ENCODE measurements at places on chromosomes 6 and 20.

GRCh38 chr6:52877786-52878185, 31.7 kb downstream of the GSTA3 start:
- no peak for DNase-seq

DNA sequence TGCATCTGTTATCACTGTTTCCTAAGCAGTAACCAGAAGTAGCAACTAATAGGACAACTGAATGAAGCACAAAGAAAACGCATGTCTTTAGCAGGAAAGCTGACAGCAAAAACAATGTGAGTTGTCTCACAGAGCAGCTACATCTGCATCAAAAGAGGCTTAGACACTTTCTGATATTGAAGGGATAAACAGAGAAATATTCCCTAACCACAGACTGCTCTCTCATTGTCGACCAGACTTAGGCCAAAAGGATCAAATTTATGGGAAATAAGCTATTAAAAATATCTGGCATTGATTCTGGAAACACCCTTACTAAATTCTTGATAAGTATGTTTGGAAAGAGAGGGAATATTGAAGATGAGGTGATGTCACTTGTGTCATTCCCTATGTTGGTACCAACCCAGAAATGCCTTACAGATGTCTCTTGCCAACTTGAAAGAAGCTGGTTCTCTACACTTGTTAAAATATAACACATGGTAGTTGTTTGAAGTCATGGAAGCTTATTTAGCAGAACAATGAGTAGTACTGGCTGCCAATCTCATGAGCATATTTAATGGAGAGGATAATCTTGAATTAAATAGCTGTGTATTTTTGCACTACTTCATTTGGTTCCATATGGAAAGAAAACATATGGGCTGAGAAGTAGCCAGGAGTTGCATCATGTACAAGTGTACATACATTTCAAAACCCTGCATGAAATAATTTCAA, 929.3 kb upstream of the MAN1A1 start:
- DNase-seq = no peak

DNA sequence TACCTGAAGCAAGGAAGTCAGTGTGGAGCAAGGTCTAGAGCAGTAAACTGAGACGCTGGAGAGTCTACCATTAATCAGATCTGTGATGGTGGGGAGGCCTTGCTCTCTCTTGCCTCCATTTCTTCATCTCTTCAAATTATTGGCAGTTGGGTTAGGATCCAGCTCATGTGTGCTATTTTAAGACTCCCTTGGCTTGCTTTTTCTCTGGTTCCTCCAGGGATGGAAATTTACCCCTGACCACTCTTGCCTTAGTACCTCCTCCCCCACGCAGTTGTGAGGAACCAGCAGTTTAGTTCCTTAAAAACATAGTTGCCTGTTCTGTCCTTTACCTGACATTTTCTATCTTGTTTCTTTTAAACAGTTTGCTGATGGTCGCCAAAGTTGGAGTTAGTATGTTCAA, 7.4 kb downstream of the TMEM14C start:
- DNase-seq = no peak

DNA sequence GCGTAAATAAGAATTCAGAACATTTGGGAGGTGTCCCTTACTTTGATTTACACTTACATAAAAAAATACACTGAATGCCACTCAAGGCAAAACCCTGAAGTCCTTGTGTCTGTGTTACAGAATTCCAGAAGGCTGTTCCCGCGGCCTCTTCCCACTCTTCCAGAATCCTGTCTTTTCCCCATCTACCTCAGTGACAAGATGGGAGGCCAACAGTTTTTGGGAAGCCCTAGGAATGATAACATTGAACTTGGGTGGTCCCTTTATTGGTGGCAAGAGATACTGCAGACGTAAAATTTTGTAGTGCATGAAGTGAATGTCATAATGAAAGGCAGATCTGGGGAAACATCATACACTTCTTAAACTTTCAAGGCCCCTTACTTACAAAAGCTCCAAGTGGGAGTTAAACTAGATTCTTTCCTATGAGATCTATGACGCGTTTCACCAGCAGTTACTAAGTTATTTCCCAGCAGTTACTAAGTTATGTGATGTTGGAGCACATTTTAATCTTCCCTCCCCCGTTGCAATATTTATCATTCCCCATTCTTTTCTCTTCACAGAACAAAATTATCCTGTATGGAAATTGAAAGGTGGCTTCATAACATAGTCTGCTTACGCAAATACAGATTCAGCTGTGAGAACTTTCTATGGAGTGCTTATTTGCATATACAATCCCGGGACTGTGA, 79.5 kb downstream of the BCAS1 start:
- DNase-seq = no peak

DNA sequence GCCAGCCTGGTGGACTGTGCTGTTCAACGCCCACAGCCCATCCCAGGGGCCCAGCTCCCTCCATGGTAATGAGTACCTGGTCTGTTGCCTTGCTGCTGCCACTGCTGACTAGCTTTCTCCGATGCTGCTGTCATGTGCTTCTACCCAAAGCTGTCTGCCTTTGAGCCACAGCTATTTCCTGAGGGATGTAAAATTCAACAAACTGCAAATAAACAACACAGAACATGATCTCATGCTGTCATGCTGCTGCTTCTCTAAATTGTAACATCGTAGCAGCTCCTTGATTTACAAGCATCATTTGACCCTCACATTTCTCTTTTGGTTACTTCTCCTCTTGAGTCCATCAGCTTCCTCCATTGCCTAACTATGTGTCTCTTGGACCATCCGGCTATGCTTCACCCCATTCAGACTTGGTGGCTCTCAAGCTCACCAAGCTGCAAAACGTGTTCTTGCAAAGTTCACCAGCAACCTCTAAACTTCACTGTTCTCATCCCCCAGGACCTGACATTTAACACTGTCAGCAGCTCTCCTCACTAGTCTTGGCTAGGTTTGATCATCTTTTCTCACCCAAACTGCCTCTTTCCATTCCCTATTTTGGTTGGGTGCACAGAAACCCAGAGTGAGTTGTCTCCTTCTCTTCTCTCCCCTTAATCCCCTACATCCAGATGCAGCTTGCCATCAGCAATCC, 54.6 kb downstream of the FYN start:
- DNase-seq = no peak

DNA sequence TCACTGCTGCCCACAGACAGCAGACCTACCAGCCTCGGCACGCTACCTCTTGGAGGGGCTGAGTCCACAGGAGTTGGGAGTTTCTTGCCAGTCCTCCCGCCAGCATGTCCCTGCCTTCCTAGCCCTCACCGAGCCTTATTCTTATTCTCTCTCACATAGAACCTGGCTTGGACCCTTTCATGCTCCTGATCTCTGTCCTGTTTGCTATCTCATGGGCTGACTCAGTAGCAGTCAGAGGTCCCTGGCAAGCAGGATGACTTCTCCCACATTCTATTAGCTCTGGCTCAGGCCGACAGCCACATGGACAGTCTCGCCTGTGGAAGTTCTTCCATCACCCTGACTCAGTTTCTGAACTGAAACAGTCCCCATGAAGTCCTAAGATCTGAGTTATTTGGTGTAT, 313.2 kb upstream of the RNF24 start:
- no peak for DNase-seq

DNA sequence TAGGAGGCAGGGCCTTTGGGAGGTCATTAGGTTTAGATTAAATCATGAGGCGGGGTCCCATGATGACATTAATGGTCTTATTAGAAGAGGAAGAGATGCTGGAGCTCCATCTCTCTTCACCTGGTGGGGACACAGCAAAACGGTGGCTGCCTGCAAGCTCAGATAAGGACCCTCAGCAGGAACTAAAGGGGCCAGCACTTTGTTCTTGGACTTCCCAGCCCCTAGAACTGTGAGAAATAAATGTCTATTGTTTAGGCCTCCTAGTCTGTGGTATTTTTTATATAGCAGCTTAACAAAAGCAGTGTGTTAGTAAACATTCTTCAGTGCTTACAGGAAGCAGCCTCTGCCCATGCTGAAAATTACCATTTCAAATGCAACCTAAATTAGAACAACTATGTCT, 157.6 kb downstream of the FOXA2 start:
- no peak for DNase-seq

DNA sequence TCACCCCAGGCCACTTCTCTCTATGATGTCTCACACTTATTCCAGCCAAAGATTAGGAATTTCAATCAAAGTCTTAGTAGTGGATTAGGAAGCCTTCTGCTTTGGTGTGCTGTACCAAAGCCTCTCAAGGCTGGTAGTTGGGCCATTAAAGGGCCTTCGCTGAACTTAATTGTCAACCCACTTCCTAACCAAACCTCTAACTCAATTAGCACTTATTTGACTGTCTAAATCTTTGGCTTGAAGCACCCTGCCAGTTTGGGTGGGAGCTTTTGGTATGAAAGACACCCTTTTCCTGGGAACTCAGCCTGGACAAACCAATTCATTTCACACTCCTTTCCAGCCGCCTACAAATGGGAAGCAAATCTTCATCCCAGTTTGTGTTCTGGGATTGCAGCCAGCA, 81.5 kb downstream of the BMP2 start:
- DNase-seq = no peak

DNA sequence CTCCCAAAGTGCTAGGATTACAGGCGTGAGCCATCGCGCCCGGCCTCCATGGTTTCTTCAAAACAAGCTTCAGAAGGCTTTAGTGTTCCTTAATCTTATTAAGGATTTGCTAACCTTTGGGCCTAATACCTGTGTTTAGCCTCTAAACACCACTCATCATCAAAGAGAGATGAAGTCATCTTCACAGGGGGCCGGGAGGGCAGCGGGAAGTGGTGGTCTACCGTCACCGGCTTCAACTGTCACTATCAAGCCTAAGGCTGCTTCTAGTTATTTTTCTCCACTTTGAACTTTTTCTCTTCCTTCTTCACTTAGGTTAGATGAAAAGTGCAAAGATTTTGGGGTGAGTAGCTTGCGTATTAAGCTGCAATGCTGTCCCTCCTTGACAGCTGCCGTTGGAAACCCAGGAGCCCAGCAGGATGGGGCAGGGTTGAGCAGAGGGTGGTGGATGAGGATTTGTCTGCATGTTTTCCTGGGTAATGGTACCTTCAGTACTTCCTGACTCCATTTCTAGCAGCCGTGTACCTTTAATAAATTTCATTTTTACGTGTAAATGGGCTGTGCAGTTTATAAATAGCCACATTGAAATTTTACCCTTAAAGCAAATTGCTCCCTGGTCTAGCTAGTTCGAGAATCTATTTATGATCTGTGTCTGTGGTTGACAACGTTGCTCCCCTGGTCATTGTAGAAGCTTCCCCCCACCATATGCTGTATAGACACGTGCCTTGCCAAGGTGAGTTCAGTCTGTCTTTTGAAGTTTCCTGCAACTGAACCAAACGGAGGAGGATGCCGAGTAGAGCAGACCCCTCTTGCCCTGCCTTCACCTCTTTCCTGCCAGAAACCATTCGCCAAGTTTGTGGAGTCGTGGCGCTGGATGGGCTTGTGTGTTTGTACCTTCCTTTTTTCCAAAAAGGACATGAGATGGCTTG, 64.8 kb downstream of the SYNJ2 start:
- no peak for DNase-seq

DNA sequence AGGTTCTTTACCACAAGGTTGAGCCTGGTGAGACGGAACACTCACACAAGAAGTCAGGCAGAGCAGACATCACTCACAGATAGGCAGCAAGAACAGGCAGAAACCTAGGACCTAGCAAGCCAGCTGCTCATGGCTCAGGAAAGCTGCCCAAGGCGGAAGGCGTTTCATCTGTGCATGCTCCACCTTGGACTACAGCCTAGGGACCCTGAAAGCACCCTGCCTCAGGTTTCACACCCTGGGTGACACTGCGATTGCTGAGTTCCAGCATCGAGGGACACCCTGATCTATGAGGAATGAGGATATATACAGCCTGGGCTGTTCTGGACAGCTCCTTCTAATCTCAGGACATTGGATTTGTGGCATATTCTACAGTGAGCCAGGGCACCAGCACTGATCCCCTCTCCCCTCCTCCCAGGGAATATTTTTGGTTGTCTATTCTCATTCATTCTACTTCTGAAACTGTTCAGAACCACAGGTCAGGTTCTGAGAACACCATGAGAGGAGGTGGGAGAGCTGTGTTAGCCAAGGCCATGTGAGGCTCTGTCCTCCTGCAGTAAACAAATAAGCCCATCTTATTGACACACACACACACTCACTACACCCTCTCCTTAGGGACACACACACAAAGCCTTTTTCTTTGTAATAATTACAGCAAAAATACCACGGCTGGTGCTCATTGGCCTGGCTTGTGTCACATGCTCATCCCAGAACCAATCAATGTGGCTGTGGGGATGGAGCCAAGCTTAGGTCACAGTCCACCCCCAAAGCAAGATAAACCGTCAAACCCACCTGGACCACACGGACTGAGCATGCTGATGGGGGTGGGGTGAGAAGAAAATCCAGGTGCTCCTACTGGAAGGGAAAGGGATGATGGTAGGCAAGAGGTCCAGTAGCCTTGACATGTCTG, 26.3 kb upstream of the PMEPA1 start:
- no peak for DNase-seq

GRCh38 chr6:106316375-106316766, 9.2 kb downstream of the ATG5 start:
- no peak for DNase-seq

- DNase-seq = no peak
These were observed 17.4 kb upstream of the EEF1A1 start for GRCh38 chr6:73538116-73538779.

DNA sequence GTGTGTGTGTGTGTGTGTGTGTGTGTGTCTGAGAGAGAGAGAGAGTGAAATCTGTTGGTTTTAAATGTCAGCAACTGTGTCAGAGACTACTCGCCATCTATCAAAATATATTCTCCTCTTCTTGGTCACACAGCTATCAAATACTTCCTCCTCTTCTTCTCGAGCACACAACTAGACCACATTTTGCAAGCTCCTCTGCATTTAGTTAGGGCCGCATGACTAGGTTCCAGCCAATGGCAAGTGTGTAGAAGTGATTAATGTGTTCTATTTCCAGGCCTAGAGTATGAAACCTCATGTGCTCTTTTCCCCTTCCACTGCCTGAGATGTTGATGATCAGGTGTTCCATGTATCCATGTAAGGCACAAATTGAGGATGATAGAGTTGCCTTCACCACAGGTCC, 278.5 kb upstream of the MARCKS start:
- no peak for DNase-seq

GRCh38 chr6:142387997-142388815, 86.4 kb downstream of the ADGRG6 start:
- no peak for DNase-seq
